ENCODE measurements at places on chromosomes 4 and X.

DNA sequence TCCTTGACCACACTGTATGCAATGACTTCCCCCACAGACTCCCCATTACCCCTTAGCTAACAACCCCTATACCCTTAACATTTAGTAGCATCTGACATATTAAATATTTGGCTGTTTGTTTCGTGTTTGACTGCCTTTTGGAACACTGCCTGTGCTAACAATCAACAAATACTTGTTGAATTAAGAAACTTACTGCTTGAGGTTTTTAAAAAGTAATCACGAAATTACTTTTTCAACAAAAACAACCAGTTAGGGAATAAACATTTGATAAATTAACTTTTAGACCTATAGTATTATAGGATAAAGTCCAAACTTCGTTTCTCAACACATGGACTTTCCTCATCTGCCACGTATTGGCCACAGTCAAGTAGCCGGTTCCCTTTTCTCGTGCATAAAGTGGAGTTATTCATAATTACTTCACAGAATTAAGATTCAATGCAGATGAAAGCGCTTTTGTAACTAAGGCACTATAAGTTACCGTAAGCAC, 555 bp upstream of the ELMOD2 start:
- DNase-seq = no peak

GRCh38 chrX:67558267-67558666, 14.4 kb downstream of the AR start:
- no peak for DNase-seq

DNA sequence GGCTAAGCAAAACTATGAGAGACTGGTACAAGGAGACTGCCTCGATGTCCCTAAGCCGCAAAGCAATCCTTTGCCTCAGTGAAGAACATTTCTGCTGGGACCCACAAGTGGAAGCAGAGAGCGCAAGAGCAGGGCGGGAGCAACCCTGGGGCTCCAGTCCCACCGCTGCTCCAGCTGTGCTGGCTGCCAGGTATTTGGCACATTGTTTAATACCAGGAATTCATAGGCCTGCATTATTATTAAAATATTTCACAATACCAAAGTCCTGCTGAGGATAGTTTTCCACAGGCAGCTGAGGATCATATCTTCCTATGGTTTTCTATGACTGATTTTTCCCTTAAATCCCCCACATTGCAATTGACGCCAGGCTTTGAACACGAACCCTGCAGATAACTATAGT, 163.5 kb upstream of the TLL1 start:
- no peak for DNase-seq

- no peak for DNase-seq
Measured at GRCh38 chrX:48475296-48475695, 703 bp upstream of the FTSJ1 start.

DNA sequence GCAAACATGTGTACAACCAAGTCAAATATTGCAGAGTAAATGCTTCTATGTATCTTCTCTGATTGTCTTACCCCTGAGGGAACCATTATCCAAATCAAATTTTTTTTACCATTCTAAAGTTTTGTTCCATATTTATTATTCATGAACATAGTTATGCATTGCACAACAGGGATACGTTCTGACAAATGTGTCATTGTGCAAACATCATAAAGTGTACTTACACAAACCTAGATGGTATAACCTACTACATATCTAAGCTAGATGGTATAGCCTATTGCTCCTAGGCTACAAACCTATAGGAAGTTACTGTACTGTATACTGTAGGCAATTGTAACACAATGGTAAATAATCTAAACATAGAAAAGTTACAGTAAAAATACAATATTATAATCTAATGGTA, 23.4 kb downstream of the BEX3 start:
- no peak for DNase-seq

DNA sequence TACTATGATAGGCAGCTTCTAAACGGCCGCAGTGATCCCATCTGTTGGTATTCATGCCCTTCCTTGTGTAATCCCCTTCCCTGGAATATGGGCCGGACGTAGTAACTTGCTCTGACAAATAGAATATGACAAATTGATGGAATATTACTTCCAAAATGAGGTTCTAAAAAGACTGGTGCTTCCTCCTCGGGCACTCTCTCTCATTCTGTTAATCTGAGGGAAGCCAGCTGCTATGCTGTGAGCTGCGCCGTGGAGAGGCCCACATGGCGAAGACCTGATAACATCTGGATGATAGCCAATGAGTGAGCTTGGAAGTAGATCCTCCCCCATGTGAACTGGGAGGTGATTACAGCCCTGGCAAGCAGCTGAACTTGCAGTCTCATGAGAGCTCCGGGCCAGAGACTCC, 27.2 kb upstream of the SLC25A4 start:
- DNase-seq = no peak

DNA sequence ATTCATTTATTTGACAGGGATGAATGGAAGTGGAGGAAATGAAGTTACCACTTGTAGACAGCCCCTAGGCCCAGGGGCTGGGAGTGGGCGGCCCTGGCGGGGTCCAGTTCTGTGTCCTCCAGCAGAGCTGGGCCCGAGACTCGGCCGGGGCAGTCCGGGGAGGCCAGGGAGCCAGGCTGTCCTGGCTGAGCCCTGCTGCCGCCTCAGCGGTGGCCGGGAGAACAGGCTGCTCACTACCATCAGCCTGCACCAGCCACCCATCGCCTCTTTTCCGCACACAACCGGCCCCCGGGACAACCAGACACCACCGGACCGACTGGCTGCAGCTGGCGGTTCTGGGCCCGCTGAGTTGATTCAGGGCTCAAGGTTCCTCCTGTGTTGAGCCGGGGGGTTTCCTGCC, 25.6 kb downstream of the CLDN34 start:
- DNase-seq = no peak

DNA sequence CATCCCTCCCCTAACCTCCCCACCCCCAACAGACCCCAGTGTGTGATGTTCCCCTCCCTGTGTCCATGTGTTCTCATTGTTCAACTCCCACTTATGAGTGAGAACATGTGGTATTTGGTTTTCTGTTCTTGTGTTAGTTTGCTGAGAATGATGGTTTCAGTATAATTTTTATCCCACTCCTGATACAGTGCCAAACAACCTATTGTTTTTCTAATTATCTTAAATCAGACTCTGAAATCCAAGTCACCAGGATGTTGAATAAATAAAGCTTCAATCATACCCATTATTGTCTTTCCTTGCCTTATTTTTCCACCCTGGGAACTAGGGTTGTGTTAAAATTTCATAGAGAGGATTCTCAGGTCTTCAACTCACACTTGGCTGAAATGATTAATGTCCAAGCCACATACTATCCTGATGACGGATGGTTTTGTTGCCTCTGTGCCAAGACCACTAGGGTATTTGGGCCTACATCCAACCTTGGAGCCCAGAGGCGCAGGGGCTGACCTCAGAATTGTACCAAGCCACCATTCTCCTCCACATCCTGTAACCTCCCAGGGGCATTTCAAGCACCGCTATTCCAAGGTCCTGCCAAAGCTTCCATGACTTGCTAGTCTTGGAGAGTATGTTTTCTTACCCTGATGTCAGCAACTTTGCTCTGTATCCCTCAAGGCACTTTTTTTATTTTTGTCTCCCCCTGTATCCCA, 332.4 kb downstream of the ARHGAP24 start:
- no peak for DNase-seq

- DNase-seq = no peak
Measured at GRCh38 chr4:38469410-38469809, 194.6 kb upstream of the KLF3 start.

- DNase-seq = no peak
Measured at GRCh38 chr4:36332782-36333131, 51.3 kb downstream of the DTHD1 start.
